ENCODE measurements at places on chromosomes 12 and 14.

GRCh38 chr12:14853961-14854360 is 10.6 kb upstream of the ART4 start:
- DNase-seq: no peak

GRCh38 chr14:68885226-68886108 is 92.6 kb upstream of the ZFP36L1 start:
- DNase-seq: no peak

GRCh38 chr12:78778339-78778738 is 86.2 kb upstream of the SYT1 start:
- no peak for DNase-seq

- no peak for DNase-seq
These were observed 13.5 kb downstream of the FOS start for GRCh38 chr14:75292101-75292563.

DNA sequence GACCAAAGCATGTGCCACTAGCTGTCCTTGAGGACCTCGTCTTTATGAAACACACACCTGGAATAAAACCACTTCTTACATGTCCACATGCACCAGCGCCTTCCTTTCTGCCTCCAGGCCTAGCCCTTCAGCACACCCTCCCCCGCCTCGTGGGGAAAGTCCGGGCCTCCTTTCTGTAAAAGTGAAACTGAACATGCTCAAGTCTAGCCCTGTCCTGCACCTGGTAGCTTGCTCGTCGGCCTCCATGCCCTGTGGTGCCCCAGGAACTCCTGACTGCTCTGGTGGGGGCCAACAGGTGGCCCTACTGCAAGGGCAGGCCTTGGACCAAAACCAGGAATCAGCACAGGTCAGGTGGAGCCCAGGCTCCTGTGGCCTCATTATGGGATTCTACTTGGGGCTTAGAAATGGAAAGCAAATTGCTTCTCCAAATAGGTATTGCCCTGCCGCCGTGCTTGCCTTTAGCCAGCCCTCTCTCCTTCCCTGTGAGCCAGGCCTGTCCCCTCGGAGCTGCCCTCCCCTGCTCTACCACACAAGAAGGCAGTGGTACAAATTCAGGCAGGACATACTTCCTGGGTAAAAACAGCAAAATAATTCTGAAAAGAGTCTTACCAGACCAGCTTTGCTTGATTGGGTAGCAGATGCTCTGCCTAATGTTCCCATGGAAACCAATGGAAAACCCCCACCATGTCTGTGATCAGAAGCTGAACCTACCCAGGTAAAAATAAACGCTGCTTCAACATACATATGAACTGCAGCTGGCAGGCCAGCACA is 43.5 kb downstream of the ERH start:
- no peak for DNase-seq

- DNase-seq: no peak
These were observed 1.1 kb downstream of the LRP6 start for GRCh38 chr12:12265571-12266388.

DNA sequence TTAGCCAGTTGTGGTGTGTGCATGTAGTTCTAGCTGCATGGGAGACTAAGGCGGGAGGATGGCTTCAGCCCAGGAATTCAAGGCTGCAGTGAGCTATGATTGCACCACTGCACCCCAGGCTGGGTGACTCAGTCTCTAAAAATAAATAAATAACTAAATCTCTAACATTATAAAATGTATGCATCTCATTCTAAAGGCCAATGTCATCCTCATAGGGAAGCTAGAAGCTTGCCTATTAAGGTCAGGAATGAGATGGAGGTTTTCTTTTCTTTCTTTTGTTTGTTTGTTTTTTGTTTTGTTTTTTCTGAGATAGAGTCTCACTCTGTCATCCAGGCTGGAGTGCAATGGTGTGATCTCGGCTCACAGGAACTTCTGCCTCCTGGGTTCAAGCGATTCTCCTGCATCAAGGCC is 48.8 kb upstream of the PAPLN start:
- DNase-seq: no peak

GRCh38 chr14:95104911-95105310 is 52.4 kb downstream of the DICER1 start:
- no peak for DNase-seq

GRCh38 chr12:68772714-68773113 is 26.7 kb downstream of the SLC35E3 start:
- DNase-seq: no peak

- no peak for DNase-seq
These were observed 340.6 kb upstream of the SFSWAP start for GRCh38 chr12:131370321-131370720.

GRCh38 chr14:58488550-58488949 is 61.0 kb downstream of the KIAA0586 start:
- DNase-seq: peak; percentile 9

DNA sequence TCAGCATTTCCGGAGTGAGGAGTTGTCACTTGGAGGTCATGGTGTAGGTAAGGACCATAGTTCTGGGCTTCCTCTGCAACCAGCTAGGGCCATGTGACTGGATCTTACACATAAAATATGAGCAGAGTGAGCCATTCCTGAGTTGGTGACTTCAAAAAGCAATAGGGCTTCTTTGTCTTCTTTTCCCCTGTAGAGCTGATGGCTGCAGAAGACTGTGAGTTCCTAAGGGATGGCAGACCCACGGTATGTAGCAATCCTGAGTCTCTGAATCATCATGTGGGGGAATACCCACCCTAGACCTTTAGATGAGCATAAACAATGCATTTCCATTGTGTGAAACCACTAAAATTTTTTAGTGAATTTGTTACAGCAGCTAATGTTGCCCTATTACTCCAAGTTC is 151.1 kb upstream of the TBX3 start:
- no peak for DNase-seq

GRCh38 chr14:105917933-105918436 is 391.6 kb downstream of the TMEM121 start:
- DNase-seq: no peak

GRCh38 chr12:75390156-75390898 is 562 bp upstream of the GLIPR1L2 start:
- DNase-seq: no peak

GRCh38 chr12:111785651-111786050 is 18.9 kb downstream of the ALDH2 start:
- DNase-seq: no peak

GRCh38 chr14:60618241-60618640 is 31.0 kb downstream of the SIX1 start:
- no peak for DNase-seq

DNA sequence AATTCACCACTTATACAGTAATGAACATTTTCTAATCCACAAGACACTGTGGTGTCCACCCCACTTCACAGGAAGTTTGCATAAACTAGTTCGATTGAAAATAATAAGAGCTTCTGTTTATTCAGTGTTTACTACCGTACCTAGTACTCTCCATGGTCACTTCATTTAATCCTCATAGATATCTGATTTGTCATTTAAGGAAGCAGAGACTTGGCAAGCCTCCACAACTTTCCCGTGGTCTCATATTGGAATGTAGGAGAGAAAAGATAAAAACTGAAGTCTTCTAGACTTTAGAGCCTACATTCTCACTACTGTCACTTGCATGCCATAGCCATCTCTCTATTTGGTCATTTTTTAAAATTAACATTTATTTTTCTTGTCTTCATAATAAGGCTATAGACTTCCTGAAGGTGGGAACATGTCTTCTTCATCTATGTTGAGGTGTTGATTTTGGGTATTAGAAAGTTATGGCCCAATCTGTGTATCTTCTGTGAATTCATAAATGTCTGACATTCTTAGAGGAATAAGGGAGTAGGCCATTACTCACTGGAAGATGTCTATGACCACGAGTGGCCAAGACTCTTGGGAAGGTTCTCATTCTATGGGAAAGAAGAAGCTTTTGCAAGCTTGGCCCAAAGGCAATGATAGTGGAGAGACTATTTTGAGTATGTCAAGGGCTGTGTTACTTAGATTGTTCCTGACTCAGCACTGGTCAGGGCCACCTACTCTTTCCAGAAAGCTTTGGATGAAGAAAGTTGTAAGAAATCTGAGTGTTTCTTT is 423.7 kb downstream of the LRIG3 start:
- no peak for DNase-seq

DNA sequence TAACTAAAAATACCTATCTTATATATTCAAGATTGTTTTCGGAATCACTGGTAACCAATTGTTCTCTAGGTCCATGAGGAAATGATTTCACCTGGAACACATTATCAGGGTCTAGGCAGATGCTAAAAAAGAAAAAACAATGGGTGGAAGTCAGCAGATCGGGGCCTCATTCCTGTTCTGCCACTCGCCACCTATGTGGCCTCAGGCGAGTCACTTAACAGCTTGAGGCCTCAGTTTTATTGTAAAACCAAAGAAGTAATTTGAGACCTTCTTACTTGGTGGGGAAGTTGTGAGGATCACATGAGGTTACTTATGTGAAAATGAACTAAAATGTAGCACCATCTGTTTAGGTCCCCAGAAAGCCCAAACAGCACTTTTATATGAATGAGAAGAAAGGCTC is 6.2 kb upstream of the RNASE10 start:
- peak; percentile 49 for DNase-seq
